ENCODE measurements at places on chromosomes 4 and X. TPM values are rescaled to one million over a fixed set of nuclear protein-coding genes. Genes with fewer than 3 reads are reported as not detected.

Gene JCHAIN
- total RNA-seq, result not detected

Gene ASB11
- total RNA-seq, result not detected

Gene UGT2A1
- total RNA-seq, result not detected

Gene NLGN4X
- total RNA-seq, result 40.9 TPM

Gene FAAH2
- 1.8 TPM for total RNA-seq

Gene GPR143
- not detected for total RNA-seq

Gene CENPC
- total RNA-seq, result 32.1 TPM

Gene ABRAXAS1
- total RNA-seq, result 16.0 TPM

Gene SASH3
- total RNA-seq, result not detected

Gene DIPK2B
- total RNA-seq, result not detected

Gene CSAG3
- total RNA-seq, result 7.4 TPM

Gene FABP2
- total RNA-seq, result not detected

Gene FRMD7
- not detected for total RNA-seq

Gene CYSLTR1
- 0.25 TPM for total RNA-seq

Gene SOX3
- 0.71 TPM for total RNA-seq

Gene PCDH10
- 1.7 TPM for total RNA-seq

Gene FHDC1
- total RNA-seq, result 42.0 TPM

Gene FNIP2
- total RNA-seq, result 53.2 TPM

Gene HSFX4
- total RNA-seq, result not detected

Gene SPOCK3
- 26.8 TPM for total RNA-seq

Gene ADRA2C
- 4.8 TPM for total RNA-seq

Gene GPR78
- 0.17 TPM for total RNA-seq

Gene HEPH
- total RNA-seq, result 2.2 TPM

Gene HTRA3
- 0.64 TPM for total RNA-seq

Gene SCD5
- total RNA-seq, result 31.9 TPM

Gene SATL1
- not detected for total RNA-seq

All from glutamatergic neuron (in vitro differentiated cells).